ENCODE measurements at places on chromosomes 11 and 22.

GRCh38 chr11:74870485-74870884 lies 78.4 kb downstream of the XRRA1 start:
- no peak for DNase-seq

- no peak for DNase-seq
Observed at GRCh38 chr11:47306484-47306844, 36.5 kb downstream of the MADD start.

DNA sequence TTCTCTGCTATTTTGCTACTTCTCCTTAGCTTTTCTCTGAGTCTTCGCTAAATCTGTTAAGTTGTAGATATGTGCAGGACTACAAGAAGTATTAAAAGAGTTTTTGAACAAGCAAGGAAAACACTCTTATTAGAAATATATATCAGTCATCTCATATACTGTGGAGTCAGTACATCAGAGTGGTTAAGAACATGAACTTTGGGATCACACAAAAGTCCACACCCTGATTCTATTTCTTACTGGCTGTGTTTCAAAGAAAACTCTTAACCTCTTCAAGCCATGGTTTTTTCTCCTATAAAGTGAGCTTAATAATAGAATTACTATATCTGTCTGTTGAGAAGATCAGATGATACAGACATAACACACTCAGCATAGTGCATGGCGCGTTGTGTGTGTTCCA lies 29.5 kb downstream of the MMP13 start:
- no peak for DNase-seq

- no peak for DNase-seq
Observed at GRCh38 chr11:88420165-88420791, 82.7 kb upstream of the CTSC start.

- DNase-seq = no peak
Observed at GRCh38 chr11:1504581-1505290, 18.2 kb upstream of the MOB2 start.

GRCh38 chr11:23509023-23509422 lies 648.7 kb upstream of the CCDC179 start:
- DNase-seq = no peak

DNA sequence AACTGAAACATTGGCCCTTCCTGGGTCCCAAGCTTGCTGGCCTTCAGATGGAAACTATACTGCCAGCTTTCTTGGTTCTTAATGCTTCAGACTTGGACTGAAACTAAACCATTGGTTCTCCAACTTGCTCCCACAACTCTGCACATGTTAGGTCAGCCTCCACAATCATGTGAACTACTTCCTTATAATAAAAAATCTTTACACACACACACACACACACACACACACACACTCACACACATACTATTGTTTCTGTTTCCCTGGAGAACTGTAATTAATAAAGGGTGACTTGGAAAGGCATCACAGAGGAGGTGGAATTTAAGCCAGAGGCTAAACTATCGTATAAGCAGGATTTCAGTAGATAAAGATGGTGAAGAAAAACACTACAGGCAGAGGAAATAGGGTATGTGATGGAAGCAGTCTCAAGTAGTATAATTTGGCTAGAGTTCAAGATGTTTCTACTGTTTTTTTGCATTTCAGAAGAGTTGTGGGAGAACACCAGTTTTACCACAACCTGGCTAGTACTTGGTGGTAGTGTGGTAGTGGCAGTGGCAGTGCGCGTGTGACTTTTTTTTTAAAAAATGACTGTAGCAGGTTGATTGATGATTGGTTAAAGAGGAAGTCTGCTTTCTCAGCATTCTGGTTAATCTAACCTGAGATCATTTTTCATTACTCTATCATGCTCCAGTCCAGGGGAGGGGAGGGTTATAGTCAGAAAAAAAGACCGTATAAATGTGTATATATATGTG lies 70.1 kb downstream of the PDE3B start:
- DNase-seq = no peak

GRCh38 chr22:48488149-48488551 lies 1339.5 kb downstream of the BRD1 start:
- no peak for DNase-seq

GRCh38 chr22:49954991-49955580 lies 5.5 kb upstream of the PIM3 start:
- DNase-seq = no peak

DNA sequence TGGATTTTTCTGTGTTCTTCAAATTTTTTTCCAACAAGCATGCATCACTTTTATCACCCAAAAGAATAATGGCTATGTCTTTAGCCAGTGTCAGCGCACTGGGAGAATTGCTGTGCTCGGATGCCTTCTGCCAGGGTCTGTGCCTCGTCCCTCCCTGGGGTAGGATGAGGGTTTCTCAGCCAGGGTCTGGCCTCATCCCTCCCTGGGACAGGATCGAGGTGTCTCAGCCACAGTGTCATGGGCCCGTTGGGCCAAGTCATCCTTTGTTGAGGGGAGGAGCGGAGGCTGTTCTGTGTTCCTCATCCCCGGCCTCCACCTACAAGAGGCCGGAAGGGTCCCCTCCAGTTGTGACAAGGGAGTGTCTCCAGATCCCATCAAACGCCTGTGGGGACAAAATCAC lies 22.7 kb downstream of the LINC01488 start:
- no peak for DNase-seq

- no peak for DNase-seq
Observed at GRCh38 chr22:40361100-40361499, 9.3 kb upstream of the SGSM3 start.

GRCh38 chr11:94938095-94939055 lies 35.0 kb downstream of the CWC15 start:
- no peak for DNase-seq

DNA sequence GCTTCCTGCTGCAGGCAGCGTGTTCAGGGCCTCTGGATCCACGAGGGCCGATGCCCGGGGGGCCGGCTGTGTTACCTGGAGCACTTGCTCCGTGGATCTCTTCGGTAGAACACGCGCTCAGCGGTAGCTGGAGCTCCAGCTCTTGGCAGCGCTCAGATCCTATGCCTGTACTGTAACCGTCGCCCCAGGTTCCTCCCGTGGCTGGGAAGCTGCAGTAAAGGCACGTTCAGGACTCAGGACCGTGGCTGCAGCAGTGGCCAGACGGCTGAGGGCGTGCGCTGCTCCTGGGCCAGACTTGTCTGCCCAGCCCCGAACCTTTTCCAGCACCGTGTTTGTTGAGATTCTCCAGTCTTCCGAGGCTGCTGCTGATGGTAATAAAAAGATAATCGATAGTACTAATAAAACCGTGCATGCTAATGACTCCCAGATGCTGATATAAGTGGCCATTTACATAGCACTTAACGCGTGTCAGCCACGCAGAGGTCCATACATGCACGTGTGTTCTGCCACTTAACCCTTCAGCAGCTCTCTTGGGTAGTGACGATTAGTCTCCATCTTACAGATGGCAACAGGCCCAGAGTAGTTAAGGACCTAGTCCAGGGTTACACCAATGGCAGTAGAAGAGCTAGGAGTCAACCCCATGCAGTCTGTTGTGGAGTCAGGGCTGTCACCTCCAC lies 1.4 kb downstream of the MOV10L1 start:
- no peak for DNase-seq

DNA sequence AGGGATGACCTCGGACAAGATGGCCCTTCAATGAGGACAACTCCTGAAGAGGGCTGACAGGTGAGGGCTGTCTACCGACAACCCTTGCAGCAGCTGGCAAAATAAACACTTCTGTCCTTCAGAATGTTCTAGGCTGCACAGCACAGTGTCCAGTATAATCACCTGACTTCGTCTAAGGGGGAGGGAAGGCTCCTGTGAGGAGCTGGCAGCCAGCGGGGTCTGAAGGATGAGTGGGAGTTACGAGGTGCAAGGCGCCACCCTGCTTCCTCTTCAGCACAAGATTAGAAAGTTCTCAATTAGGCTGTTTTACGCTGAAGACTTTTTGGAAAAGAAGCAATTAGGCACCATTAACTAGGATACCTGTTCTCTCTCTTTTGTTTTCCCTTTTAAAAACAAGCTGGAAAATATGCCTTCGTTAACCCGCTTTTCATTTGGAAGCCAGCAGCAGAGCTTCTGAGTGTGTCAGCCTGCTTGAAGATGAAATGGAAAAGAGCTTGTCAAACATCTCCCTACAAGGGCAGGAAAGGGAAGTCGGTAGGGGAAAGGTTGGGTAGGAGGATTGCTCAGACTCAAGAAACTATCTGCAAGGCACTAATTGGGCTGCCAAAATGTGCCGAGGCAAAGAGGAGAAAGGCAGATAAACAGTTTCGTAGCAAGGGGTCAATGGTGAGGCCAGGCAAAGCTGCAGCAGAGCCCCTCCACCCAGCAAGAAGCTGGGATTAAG lies 592.2 kb upstream of the CADM1 start:
- DNase-seq = no peak

GRCh38 chr11:2531987-2532703 lies 87.3 kb downstream of the KCNQ1 start:
- DNase-seq = no peak

- DNase-seq = no peak
Observed at GRCh38 chr11:119794756-119795155, 65.8 kb upstream of the NECTIN1 start.

DNA sequence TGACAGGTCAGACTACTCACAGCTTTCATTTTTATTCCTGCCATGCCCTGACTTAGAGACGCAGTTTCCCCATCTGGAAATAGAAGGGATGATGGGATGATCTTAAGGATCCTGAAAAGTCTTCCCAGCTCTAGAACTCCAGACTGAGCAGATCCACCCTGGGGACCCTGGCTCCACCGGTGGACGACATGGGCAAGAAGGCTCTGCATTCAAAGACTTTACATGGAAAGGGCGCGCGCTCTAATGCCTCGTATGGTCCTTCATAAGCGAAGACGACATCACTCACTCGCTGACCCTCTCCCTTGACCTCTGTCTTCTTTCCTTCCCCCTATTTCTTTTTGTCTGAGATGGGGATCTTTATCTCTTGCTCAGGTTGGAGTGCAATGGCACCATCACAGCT lies 24.4 kb upstream of the PHF21B start:
- no peak for DNase-seq

- DNase-seq = peak; percentile 43
Observed at GRCh38 chr11:102279641-102280170, 37.6 kb upstream of the BIRC3 start.

DNA sequence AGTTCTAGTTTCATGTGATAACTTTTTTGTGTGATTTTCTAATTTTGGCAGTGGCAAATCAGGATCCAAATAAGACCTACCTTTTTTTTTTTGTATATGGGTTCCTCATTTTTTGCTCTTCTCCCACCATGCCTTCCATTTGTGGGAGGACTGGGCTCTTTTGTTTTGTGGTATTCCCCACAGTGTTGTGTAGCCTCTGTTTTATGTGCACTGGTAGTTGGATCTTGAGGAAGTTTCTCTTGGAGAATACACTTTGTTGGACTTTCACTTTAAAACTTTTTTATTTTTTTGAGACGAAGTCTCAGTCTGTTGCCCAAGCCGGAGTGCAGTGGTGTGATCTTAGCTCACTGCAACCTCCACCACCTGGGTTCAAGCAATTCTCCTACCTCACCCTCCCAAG lies 39.7 kb downstream of the PPP6R3 start:
- no peak for DNase-seq

GRCh38 chr11:63417174-63417852 lies 47.7 kb downstream of the SLC22A9 start:
- no peak for DNase-seq

GRCh38 chr11:115740324-115740723 lies 236.1 kb upstream of the CADM1 start:
- no peak for DNase-seq

All from Caco-2 (cell line).